ENCODE measurements at places on chromosomes 4 and X.

DNA sequence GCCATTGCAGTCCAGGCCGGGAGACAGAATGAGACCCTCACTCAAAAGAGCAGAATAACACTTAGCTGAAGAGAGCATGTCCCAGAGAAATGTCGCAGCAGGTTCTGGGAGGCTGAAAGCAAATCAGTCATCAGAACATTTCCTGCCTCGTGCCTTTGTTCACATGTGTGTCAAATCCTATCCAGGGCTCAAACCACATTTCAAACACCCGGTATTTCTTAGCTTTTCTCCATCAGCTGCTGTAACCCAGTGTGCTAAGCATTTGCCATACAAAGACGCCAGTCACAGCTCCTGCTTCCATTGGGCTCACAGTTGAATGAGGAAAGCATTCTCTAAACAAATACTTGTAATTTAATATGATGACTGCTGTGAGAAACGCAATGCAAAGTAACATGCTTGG lies 6.0 kb downstream of the PALLD start:
- DNase-seq = no peak

DNA sequence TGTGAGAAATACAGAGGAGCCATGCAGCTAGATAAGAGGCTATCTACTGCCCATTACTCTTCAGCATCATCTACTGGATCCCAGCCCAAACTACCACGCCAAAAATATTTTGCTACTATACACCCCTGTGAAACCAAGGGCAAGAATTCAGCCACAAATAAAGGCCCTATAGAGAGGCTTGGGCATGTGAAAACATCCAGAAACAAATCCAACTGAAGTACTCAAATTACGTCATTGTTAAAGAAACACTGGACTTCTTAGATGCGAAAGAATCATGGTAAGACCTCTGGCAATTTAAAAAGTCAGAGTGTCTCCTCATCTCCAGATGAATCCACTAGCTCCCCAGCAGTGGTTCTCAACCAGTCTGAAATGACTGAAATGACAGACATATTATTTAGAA lies 12.8 kb downstream of the NDST3 start:
- DNase-seq = no peak

GRCh38 chr4:6733358-6734164 lies 17.6 kb downstream of the BLOC1S4 start:
- DNase-seq = no peak

DNA sequence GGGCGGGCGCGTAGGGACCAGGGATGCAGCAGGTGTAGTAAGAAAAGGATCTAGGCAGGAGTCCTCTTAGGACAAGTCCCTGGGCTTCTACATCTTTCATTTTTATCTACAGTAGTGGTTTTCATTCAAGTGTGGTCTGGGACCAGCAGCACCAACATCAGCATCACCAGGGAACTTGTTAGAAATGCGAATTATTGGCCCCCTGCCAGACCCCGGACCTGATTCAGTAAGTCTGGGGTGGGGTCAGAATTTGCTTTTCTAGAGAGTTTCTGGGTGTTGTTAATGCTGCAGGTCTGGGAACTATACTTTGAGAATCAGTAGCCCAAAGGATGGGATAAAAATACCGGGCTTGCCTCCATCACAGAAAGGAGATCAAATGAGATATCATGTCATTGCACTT lies 1.3 kb upstream of the PCYT1B start:
- DNase-seq = no peak

DNA sequence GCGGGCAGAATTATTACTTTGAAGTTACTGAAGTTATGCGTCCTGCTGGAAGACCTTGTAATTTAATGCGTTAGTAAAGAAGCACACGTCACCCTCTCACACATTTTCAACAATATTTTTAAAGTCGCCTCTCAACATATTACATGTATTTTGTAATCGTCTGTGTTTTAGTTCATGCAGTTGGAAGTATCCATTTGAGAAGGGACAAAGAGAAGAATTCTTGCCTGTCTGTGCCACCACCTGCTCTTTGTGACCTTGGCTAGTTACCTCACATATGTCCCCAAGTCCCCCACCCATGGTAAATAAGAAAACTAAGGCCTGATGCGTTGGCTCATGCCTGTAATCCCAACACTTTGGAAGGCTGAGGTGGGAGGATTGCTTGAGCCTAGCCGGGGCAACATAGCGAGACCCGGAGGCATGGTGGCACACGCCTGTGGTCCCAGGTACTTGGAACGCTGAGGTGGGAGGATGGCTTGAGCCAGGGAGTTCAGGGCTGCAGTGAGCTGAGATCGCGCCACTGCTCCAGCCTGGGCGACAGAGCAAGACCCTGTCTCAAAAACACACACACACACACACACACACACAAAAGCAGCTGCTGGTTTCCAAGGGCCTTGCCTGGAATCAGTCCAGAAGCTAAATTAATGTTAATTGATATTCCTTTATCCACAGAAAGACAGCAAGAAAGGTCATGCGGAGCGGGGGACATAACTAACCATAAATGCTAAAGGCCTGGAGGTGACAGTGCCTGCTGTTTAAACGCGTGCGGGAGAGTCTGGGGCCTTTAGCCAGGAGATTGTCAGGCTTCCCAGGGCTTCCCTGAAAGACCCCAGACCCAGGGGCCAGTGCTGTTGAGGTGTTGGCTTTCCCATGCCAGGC lies 811 bp downstream of the TMEM187 start:
- DNase-seq = no peak

DNA sequence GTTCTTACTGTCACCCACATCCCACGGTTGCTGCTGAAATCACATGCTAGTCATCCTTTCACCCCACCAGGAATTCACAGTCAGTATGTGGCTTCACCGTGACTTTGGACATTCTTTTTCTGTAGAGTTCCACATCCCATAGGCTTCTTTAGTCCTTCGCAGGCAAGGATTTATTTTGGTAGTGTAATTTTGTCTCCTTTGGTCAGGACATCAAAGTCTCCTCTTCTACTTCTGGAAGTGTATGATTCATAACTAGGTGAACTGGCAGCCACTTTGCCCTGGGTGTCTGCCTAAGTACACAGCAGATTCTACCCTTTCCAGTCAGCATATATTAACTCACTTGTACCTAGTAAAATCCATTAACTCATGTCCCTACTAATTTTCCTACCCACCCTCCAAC lies 38.3 kb upstream of the MMAA start:
- DNase-seq = no peak

DNA sequence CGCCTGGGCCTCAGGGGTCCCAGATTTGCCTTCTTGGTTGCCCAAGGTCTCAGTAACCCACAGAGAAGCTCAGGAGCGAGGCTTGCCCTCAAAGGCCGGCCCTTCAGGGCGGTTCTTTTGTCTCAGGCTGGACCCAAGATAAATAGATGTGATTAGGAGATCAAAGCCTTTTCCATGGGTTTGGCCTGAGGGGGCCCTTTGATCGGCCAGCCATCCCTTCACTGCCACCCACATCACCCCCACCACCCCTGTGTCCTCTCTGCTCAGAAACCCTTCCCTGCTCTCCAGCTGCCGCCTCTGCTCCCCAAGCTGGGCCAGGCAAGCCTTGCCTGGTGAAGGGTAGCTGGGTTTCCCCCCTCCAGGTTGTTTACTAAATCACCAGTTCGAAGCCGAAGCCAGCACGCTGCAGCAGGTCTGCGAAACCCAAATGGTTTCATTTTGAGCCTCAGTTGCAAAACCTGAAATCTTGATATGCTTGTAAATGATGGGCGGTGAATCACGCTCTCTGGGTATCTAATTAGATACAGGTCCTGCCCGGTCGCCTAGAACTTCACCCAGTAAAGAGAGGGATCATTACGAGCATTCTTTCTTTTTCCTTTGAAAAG lies 202.6 kb upstream of the BCOR start:
- no peak for DNase-seq

DNA sequence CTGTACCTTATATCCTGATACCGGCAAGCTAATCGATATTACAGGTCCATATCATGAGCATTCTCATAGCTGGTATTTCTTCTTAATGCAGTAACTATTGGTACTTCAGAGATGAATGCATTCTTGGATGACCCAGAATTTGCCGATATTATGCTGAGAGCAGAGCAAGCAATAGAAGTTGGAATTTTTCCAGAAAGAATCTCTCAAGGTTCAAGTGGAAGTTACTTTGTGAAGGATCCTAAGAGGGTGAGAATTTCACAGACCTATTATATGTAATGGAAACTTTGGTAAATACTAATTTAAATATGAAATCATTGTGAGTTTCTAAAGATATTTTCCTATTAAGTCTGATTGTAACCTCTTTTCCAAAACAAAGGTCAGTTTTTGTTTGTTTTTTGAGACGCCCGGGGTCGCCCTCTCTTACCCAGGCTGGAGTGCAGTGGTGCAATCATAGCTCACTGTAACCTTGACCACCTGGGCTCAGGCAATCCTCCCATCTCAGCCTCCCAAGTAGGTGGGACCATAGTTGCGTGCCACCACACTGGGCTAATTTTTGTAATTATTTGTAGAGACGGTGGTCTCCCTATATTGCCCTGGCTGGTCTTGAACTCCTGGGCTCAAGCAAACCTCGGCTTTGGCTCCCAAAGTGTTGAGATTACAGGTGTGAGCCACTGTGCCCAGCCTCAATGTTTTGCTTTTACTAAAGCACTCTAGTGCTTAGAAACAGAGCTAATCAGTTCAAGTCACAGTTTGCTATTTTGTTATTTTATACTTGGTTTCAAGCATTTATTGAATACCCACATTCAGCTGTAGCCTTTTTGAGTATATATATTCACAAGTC lies 18.6 kb downstream of the PI4K2B start:
- no peak for DNase-seq

- no peak for DNase-seq
Observed at GRCh38 chr4:151152028-151152427, 52.6 kb downstream of the RPS3A start.

DNA sequence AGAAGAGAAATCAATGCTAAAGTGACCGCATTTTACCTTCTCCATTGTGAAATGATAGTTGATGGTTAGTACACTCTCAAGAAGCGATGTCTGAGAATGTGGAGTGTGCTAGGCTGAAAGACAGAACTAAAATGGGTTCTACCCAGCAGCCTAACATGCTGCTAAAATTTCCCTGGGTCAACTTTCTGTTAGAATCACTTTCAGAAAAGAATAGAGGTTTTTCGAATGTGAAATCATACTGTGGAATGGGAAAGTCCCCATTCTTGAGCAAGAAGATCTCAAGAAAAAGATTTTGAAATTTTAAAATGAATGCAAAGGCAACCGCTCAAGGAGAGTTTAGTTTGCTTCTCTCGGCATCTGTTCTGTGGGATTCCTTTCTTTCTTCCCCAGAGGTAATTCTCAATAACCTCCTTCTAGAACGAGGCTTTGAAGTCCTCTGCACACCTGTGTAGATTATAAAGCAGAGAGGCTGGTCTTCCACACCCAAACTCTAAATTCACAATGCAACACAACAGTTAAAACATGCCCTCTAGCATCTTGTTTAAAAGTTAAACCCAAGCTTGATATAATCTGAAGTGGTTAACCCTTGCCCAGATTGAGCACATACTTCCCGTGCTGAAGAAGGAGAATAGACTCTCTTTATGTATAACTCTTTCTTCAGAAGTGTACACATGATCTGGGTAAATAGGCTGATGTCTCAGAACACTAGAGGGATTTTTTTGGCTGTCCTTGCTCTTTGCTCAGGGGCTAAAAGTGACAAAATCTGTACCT lies 208.7 kb upstream of the KLF3 start:
- no peak for DNase-seq

GRCh38 chr4:13522282-13523104 lies 21.8 kb downstream of the NKX3-2 start:
- no peak for DNase-seq

GRCh38 chr4:81682492-81682891 lies 210.8 kb upstream of the RASGEF1B start:
- no peak for DNase-seq

DNA sequence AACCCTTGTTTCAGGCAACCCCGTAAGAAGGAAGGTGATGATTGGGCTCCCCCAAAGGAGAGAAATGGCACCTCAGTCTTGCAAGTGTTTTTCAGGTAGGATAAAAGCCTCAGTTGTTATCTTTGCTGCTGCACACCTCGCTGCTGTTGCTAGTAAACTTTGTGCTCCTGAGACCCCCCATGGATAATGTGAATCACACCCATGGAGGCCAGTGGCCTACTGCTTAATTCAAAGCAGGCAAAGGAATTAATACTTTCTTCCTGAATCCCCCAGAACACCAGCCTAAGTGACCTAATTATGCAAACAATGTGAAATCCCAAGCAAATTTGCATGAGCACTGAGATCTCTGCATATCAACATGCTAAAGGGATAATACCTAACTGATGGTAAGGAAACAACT lies 337.5 kb downstream of the GRIA2 start:
- DNase-seq = no peak

- DNase-seq = no peak
Observed at GRCh38 chrX:134460862-134461220, 876 bp downstream of the HPRT1 start.

DNA sequence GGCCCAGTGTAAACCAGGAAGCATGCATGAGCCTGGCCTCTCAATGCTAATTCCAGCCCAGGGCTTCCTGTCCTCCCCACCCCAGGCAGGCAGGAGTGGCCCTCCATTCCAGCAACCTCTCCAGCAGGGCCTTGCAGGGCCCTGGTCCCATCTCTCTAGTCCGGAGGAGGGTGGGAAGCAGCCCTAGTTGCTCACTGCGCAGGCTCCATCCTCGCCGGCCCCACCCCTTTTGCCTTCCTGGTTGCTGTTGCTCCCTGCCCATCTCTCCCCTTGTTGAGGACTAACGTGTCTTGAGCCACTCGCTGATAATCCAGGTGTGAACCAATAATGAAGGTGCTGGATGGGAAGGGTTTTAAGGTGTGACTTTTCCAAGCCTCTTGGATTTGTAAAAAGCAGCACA lies 161.2 kb upstream of the BCOR start:
- no peak for DNase-seq

DNA sequence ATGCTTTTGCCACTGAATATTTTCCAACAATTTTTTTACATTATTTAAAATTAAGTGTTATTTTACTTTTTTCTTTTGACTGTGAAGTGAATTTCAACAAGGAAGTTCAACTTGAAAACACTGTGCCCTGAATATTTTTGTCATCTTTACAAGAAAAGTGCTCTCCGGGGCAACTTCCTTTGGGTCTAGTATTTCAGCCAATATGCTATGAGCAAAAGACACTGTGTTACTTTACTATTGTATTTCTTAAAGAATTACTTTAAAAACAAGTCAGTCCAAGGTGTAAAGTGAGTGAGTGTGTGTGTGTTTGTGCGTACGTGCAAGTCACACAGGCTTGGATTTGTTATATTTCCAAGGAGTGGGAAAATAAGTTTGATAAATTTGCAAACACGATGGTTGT lies 7.6 kb upstream of the USP53 start:
- DNase-seq = no peak

GRCh38 chr4:109953556-109953955 lies 40.9 kb downstream of the EGF start:
- DNase-seq = no peak

- no peak for DNase-seq
Observed at GRCh38 chr4:149791851-149792250, 23.8 kb downstream of the IQCM start.

GRCh38 chrX:68901519-68901918 lies 72.7 kb downstream of the EFNB1 start:
- DNase-seq = no peak

- DNase-seq = no peak
Observed at GRCh38 chr4:22850630-22851029, 157.9 kb downstream of the GBA3 start.

Data from stimulated activated CD4-positive, alpha-beta T cell treated with anti-CD3 and anti-CD28 coated beads, Interleukin-2, amount 100 ng/mL, for 4 hours (primary cell).